Hematopoietic multipotent progenitor cell (in vitro differentiated cells): ENCODE measurements at places on chromosomes 2 and 18. TPM values are rescaled to one million over a fixed set of nuclear protein-coding genes. Genes with fewer than 3 reads are reported as not detected.

PDE11A gene
- total RNA-seq, result under 0.01 TPM

DNA sequence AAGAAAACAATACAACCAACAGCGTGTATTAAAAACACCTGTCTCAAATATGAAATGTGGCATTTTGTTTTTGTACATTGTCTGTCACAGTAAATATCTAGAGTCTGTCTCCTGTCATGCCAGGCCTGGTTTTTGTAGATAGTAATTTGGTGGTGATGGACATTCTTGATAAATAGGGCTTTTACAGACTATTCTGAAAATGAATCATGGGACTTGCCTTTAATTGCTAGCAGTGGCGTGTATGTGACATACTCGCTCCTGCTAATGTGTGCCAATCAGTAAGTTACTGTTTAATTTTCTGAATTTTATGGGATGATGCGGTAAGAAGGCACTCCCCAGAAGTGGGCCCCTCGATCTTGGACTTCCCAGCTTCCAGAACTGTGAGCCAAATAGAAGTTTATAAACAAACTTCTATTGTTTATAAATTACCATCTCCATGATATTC is 83.7 kb downstream of the TANC1 start:
- DNase-seq, result no peak

DNA sequence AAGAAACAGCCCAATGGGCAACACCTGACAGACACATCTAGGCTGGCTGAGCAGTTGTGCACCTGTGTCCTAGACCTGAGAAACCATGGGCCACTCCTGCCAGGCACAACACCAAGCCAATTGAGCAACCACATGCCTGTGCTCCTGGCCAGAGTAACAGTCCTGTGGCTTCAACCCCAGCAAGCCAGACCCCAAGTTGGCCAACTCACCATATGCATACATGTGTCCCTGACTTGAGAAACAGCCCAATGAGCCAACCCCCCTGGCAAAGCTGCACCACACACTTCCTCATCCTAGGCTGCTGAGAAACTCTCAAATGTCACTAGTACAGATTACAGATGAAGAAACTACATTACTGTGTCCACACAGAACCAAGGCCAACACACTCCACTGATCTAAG is 36.6 kb downstream of the USP34 start:
- DNase-seq, result no peak

IL18R1 gene
- total RNA-seq, result 1.3 TPM
